Fibroblast of the conjunctiva (primary cell): ENCODE measurements at places on chromosomes 12 and 14.

GRCh38 chr12:6816598-6816997, 5.0 kb upstream of the GPR162 start:
- DNase-seq: no peak

DNA sequence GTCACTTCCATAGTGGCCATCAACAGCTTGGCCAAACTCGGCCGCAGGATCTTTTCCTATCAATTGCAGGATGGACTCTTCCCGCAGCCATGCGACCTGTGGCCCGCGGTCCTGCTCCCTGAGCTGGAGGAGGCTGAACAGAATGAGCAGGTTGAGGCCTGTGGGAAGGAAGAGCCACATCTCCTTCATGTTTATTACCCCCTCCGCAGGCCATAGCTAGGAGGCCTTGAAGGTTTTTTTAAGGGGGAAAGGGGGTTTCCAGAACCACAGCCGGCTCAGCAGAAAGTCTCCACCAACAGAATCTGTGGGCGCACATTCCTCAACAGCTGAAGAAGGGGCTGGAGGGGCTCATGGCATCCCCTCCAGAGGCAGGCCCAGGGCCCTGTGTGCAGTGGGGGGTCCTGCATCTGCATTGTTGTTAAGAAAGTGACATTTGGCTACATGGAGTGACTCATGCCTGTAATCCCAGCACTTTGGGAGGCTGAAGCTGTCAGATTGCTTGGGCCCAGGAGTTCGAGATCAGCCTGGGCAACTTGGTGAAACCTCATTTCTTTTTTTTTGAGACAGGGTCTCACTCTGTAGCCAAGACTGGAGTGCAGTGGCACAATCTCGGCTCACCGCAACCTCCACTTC, 25.2 kb upstream of the PPP1R13B start:
- DNase-seq: no peak

DNA sequence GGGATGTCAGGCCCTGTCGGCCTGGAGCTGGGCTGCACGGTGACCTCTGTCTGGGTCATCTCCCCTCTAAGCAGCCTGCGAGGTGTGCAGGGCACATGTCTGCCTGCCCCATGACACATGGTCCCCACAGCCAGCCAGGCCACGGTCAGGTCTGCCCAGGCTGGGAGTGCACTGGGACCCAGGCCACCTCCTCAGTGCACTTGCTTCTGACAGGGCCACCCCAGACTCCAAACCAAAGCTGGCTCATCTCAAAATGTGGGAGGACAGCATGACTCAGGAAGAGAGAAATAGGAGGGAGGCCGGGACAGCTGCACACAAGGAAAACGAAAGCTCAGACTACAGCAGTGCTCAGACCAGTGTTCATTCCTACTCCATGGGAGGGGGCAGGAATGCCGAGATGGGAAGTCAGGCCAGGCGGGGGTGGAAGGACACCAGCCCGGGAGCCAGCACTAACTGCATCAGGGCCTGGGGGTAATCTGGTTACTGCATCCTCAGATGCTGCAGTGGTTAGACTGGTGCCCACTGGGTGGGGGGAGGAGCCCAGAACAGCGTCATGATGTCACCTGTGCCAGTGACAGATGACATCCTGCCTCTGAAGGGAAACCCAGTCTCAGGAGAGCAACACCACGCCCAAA, 4.0 kb downstream of the P2RX2 start:
- peak; percentile 37 for DNase-seq

DNA sequence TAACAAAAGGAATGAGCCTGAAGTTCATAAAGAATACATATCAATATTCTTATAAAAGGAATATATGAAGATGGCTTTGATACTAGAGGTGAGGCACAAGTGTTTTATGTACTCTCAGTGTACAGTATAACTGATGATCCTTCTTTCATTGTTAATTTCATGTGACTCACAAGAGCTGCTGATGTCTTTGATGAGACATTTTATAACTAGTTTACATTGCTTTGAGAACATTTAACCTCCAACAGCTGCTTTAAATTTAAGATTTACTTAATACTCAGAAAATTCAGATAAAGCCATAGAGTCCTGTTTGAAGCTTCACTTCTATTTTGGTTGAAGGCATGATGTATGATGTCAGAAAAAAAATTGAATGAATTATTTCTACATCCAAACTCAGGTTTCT, 59.8 kb downstream of the WASHC4 start:
- DNase-seq: peak; percentile 14

- DNase-seq: no peak
Measured at GRCh38 chr12:105275997-105276733, 40.2 kb upstream of the APPL2 start.

DNA sequence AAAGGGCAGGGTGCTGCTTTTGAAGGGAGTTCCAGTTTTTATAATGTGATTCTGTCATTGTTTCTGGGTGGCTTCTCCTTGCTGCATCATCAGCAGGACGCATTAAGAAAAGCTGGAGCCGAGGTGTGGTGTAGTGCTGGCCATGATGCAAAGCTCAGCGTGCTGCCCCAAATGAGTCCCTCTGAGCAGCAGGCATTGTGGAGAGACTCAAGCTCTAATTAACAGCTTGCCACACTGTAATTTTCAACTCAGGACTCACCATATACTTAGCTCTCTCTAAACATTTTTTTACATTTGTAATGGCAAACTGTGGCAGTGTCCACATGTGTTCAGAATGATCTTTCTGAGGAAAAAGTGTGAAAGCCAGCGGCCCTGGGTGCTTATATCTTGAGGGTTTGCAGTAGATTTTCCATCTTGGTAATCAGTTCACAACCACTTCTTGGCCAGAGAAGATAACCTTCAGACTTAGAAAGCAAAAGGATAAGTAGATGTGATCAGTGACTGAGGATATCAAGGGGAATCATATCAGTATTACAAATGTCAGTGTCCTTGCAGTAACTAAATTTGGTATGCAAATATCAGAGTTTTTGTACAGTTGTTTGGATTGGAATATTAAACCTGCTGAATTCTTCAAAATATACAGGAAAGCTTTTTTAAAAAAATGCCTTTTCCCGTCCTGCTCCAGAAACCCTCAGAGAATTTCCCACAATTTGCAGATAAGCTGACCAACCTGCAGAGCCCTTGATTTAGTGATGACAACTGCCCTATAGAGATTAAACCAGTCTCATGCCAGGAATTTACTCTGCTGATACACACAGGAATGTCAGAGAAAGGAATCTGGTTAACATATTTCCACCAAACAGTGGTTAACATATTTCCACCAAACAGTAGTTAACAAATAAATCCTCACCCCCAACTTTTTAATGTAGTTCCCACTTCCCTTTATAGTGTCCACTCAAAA, 63.6 kb downstream of the DAAM1 start:
- DNase-seq: no peak
